ENCODE measurements at places on chromosomes 2 and 18. TPM values are rescaled to one million over a fixed set of nuclear protein-coding genes. Genes with fewer than 3 reads are reported as not detected.

Gene COL5A2
- polyA plus RNA-seq, result 346 TPM

DNA sequence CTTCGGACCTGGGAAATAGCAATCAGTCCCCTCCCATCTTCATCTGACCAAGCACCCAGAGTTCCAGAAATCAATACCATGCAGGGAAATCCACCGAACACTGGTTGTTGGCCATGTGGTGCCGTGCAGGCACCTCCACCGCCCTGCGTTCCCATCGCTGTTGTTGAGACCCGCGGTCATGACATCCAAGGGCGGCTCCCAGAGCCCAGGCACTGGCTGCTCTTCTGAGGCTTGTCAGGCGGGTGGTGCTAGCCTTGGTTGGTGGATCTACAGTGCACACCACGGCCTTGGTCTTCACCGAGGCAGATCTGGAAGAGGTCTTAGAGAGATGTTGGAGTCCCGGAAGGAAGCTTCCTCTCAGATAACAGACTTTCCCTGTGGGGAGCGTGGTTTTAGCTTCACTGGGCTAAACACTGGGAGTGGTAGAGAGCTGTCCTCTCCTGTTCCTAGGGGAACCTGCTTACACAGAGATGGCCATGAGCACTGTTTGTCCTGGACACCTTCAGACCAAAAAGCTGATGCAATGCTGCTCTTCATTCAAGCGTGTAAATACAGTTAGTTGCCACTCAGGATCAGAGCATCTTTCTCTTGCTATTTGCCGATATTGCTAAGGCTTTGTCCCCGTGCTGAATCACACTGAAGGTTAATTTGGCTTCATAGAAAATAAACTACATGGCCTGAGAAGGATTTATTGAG, 58.3 kb downstream of the SMIM21 start:
- DNase-seq, result no peak

- no peak for DNase-seq
Measured at GRCh38 chr2:145095641-145096435, 575.9 kb upstream of the ZEB2 start.

DNA sequence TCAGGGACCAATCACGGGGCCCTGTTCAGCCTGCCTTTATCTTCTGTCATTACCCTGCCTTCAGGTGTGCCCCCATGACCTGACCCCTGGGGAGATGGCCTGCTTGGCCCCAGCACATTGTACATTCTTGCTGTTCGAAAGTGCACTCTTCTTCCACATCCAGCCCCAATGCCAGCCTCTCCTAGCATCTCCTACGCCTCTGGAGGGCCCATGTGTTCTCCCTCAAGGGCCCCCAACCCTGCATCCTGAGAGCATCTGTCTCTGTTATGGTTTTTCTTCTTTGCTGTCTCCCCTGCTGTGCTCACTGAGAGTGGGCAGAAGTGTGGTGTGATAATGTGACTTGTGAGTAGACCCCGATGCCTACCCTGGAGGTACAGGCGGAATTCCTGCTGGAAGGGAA, 41.5 kb upstream of the OTOS start:
- DNase-seq, result no peak

DNA sequence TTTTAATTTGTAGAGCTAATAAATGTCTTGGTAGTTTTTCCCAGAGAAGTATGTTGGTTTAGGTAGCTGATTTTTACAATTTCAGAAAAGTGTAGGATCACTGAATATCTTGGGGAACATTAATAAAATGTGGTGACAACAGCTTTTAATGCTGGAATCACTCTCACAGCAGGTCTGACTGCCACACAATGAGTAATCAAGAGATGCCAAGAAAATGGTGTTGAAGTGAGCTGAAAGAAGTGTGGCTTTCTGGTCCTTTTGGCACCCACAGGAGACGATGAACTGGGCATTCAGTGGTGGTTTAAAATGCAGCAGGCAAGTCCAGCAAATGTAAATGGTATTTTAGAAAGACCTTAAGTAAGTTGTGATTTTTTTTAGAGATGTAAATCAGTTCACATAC, 175.8 kb downstream of the CBLN2 start:
- no peak for DNase-seq

Data from forelimb muscle (tissue), 1 donor.